ENCODE measurements at places on chromosomes 11 and 22. TPM values are rescaled to one million over a fixed set of nuclear protein-coding genes. Genes with fewer than 3 reads are reported as not detected.

DNA sequence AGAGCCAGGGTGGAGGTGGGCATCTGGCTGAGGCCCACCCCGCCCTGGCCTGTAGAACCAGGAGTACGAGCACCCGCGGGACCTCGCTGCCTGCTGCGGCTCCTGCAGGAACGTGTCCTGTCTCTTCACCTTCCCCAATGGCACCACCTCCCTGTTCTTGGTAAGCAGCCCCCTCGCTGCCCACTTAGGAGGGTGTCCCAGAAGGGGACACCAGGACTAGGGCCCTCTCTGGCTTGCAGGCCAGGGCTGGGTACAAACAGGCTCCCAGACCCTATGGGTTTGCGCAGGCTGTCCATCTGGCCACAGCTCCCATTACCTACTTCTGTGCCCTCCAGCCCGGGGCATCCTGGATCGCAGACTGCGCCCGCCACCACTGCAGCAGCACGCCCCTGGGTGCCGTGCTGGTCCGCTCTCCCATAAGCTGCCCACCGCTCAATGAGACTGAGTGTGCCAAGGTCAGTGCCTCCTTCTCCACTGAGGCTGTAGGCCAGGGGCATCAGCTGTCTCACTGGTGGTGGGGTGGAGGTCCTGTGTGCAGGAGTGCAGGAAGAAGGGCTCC is 77.5 kb upstream of the MYOD1 start:
- DNase-seq, result no peak
- H3K4me1 ChIP-seq, result no peaks in the 10 kb centered on the region
- no peak overlapping the region for H3K27ac ChIP-seq
- no peaks in the 10 kb centered on the region for H3K27me3 ChIP-seq
- no peaks in the 10 kb centered on the region for H3K36me3 ChIP-seq
- H3K4me3 ChIP-seq, result no peak overlapping the region

DNA sequence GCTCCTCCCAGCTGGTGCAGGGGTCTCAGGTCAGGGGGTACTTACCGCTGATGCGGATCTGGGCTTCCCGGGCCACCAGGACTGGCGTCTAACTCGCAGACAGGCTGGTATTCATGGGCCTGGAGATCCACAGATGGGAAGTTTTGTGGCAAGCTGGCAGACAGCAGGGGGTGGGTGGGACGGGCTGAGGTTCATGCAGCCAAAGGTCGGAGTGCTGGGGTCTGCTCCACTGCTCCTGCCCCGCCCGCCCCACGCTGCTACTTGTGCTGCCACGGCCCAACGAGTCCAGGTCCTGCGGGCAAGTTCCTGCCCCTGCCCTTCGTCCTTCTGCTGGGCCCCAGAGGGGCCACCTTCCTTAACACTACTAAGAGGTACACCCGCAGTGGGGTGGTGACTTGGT is 3.1 kb downstream of the ACY3 start:
- H3K36me3 ChIP-seq, result no peaks in the 10 kb centered on the region
- H3K4me3 ChIP-seq, result no peak overlapping the region
- no peak overlapping the region for H3K27ac ChIP-seq
- H3K27me3 ChIP-seq, result no peaks in the 10 kb centered on the region

GRCh38 chr11:34634694-34635062 is 13.8 kb downstream of the EHF start:
- H3K4me3 ChIP-seq, result no peak overlapping the region
- no peak for DNase-seq
- no peaks in the 10 kb centered on the region for H3K36me3 ChIP-seq
- H3K27me3 ChIP-seq, result no peaks in the 10 kb centered on the region
- peak overlapping the region; percentile 89 for H3K27ac ChIP-seq
- H3K4me1 ChIP-seq, result peaks cover 7% of the 10 kb centered on the region

DNA sequence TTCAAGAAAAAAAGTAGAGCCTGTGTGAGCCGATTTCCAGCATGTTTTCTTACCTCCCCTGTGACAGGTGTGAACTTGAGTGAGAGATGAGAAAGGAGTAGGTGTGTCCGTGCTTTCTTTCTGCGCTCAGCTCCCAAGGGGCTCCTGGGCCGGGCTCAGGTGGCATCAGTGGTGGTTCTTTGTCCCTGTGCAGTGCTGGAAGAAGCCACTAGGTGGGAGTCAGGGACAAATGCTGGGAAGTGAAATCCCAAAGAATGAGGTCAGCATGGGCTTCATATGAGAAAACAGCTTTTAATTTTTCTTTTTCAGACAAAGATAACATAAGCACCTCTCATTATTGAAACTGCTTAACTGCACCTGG is 57.8 kb downstream of the PPFIBP2 start:
- H3K36me3 ChIP-seq, result no peaks in the 10 kb centered on the region
- H3K27ac ChIP-seq, result peak overlapping the region; percentile 74
- peak; percentile 76 for DNase-seq
- H3K4me3 ChIP-seq, result no peak overlapping the region
- H3K4me1 ChIP-seq, result peaks cover 13% of the 10 kb centered on the region
- H3K27me3 ChIP-seq, result no peaks in the 10 kb centered on the region

GRCh38 chr22:50700387-50701075 is 27.9 kb downstream of the SHANK3 start:
- no peaks in the 10 kb centered on the region for H3K27me3 ChIP-seq
- no peak overlapping the region for H3K4me3 ChIP-seq
- DNase-seq, result no peak
- H3K27ac ChIP-seq, result no peak overlapping the region

GRCh38 chr22:41009222-41009948 is 58.2 kb downstream of the RBX1 start:
- no peaks in the 10 kb centered on the region for H3K27me3 ChIP-seq
- no peak overlapping the region for H3K27ac ChIP-seq
- H3K4me1 ChIP-seq, result no peaks in the 10 kb centered on the region
- H3K4me3 ChIP-seq, result no peak overlapping the region
- no peaks in the 10 kb centered on the region for H3K36me3 ChIP-seq
- DNase-seq, result no peak

- H3K27me3 ChIP-seq, result no peaks in the 10 kb centered on the region
- H3K27ac ChIP-seq, result peak within 1 kb of the TSS; percentile 93
- DNase-seq, result peak; percentile 73
- H3K36me3 ChIP-seq, result no peaks in the 10 kb centered on the region
Measured at GRCh38 chr11:67303132-67303834, at the start of gene SSH3. SSH3 (plus strand) TSS chr11:67303530; CDS start chr11:67303626, 96 bp downstream.

GRCh38 chr11:100739666-100740065 is 52.6 kb downstream of the ARHGAP42 start:
- no peak overlapping the region for H3K4me3 ChIP-seq
- no peak for DNase-seq
- H3K27ac ChIP-seq, result peak overlapping the region; percentile 25
- H3K27me3 ChIP-seq, result no peaks in the 10 kb centered on the region

GRCh38 chr11:120816176-120816575 is 207.7 kb upstream of the TBCEL start:
- no peaks in the 10 kb centered on the region for H3K4me1 ChIP-seq
- no peak for DNase-seq
- no peak overlapping the region for H3K4me3 ChIP-seq
- no peak overlapping the region for H3K27ac ChIP-seq
- no peaks in the 10 kb centered on the region for H3K36me3 ChIP-seq
- H3K27me3 ChIP-seq, result no peaks in the 10 kb centered on the region

DNA sequence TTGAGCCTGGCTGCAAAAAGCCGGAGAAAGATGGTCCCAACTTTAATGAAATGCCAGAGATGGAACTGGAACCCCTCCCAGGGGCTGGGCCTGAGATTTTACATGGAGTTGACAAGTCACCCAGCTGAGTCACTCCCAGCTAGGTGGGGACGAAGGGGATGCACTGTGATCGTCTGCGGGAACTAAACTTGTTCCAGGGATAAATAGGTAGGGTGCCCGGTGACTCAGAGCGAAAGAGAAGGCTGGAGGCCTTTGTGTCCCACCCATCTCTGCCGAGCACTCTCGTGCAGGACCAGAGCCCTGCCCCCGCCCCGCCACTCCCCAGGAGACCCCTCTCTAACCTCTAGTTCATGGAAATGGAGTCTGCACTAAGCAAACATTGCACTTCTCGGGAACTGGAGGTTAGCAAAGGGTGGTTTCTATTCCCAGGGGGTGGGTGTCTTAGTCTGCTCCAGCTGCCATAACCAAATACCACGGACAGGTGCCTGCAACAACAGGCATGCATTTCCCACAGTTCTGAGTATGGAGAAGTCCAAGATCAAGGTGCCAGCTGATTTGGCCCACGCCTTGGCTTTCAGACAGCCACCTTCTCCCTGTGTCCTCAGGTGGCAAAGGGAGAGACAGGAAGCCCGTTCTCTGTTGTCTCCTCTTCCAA is 60.7 kb upstream of the FADD start:
- peak; percentile 52 for DNase-seq
- H3K27me3 ChIP-seq, result no peaks in the 10 kb centered on the region
- no peak overlapping the region for H3K4me3 ChIP-seq

DNA sequence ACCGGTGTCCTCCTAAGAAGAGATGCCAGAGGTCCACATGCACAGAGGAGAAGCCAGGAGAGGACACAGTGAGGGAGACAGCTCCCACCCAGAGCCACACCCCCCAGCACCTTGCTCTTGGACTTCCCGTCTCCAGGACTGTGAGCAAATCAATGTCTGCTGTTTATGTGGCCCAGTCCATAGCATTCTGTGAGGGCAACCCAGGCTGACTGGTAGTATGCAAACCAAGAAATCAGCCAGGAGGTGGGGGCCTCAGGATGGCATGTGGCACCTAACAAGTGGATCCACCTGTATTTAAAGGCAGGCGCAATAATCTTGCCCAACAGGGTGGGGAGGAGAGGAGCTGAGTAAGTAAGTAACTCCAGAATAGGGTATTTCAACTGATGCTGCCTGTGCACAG is 136.4 kb downstream of the BRD1 start:
- no peaks in the 10 kb centered on the region for H3K4me1 ChIP-seq
- no peaks in the 10 kb centered on the region for H3K27me3 ChIP-seq
- no peak overlapping the region for H3K27ac ChIP-seq
- no peak overlapping the region for H3K4me3 ChIP-seq
- no peak for DNase-seq

- DNase-seq, result no peak
- H3K27me3 ChIP-seq, result no peaks in the 10 kb centered on the region
- no peaks in the 10 kb centered on the region for H3K4me1 ChIP-seq
Measured at GRCh38 chr22:47123006-47123826, 360.8 kb downstream of the TBC1D22A start.

DNA sequence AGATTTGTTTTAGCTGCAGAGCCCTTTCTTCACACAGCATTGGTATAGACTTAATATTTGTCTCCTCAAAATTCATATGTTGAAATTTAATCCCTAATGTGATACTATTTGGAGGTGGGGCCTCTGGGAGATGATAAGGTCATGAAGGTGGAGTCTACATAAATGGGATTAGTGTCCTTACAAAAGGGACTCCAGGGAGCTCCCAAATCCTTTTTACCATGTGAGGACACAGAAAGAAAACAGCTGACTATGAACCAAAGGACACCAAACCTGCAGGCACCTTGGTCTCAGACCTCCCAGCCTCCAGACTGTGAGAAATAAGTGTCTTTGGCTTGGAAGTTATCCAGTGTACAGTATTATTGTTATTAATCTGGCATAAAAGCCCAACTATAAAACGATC is 10.2 kb downstream of the SLC35F2 start:
- no peaks in the 10 kb centered on the region for H3K36me3 ChIP-seq
- H3K27ac ChIP-seq, result no peak overlapping the region
- no peak overlapping the region for H3K4me3 ChIP-seq
- H3K27me3 ChIP-seq, result no peaks in the 10 kb centered on the region
- no peak for DNase-seq

DNA sequence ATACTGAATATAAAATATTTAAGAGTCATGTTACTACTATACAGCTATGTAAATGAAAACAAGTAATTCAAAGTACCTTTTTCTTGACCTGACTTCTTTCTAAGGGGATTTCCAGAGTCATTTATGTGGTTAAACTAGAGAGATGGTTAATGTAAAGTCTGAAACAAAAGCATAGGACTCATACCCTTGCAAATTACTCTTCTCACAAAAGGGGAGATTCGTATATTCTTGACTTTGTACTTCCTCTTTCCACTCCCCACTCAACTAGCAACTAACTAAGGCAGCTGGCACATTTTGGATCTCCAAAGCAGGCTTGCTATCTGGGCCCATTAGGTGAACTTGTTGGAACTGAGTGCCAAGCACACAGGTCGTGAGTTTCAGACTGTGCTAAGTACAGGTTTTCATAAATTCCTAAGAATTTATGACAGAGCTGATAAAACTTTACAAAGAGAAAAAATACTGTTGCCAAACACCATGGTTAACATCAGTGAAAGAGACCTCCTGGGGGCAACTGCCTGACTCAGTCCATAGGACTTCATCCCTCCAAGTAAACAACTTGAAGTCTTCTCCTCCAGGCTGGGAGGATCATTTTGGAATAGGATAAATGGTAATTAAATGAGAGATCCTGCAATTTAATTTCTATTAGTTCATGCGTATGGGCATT is 77.0 kb upstream of the DDI1 start:
- H3K27ac ChIP-seq, result no peak overlapping the region
- H3K27me3 ChIP-seq, result no peaks in the 10 kb centered on the region
- no peak for DNase-seq

Gene SMTNL1
- not detected for total RNA-seq

Gene RAG2
- not detected for total RNA-seq

Gene DKK3
- total RNA-seq, result 18.2 TPM

Gene GLYAT
- total RNA-seq, result 15.8 TPM

Gene TSPAN32
- total RNA-seq, result 0.33 TPM

Gene SLC16A8
- not detected for total RNA-seq

Gene BDNF
- total RNA-seq, result not detected

Gene SCN2B
- 0.16 TPM for total RNA-seq

Gene DENND5A
- 124 TPM for total RNA-seq
